H9 (cell line): ENCODE measurements at places on chromosomes 16 and 17. TPM values are rescaled to one million over a fixed set of nuclear protein-coding genes. Genes with fewer than 3 reads are reported as not detected.

DNA sequence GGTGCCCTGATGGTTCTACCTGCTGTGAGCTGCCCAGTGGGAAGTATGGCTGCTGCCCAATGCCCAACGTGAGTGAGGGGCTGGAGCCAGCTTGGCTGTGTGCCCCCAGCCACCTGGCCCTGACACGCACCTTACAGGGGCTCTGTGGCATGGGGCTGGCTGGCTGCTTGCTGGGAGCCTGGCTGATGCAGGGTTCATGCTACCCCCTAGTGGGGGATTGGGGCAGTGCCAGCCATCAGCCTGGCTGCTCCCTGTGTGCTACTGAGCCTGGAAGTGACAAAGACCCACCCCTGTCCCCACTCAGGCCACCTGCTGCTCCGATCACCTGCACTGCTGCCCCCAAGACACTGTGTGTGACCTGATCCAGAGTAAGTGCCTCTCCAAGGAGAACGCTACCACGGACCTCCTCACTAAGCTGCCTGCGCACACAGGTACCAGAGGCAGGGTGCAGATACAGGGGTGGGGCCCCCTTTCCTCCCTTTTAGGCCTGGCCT, 5.7 kb downstream of the GRN start:
- DNase-seq: peak; percentile 90
- H3K27me3 ChIP-seq: no peaks in the 10 kb centered on the region
- H3K4me3 ChIP-seq: no peak overlapping the region
- no peaks in the 10 kb centered on the region for H3K4me1 ChIP-seq
- H3K36me3 ChIP-seq: peaks cover 6% of the 10 kb centered on the region

- no peak overlapping the region for H3K27ac ChIP-seq
- H3K4me3 ChIP-seq: no peak overlapping the region
- H3K36me3 ChIP-seq: no peaks in the 10 kb centered on the region; the same call in 2 of the 3 replicates
Observed at GRCh38 chr16:10367616-10368188, 18.2 kb upstream of the ATF7IP2 start.

DNA sequence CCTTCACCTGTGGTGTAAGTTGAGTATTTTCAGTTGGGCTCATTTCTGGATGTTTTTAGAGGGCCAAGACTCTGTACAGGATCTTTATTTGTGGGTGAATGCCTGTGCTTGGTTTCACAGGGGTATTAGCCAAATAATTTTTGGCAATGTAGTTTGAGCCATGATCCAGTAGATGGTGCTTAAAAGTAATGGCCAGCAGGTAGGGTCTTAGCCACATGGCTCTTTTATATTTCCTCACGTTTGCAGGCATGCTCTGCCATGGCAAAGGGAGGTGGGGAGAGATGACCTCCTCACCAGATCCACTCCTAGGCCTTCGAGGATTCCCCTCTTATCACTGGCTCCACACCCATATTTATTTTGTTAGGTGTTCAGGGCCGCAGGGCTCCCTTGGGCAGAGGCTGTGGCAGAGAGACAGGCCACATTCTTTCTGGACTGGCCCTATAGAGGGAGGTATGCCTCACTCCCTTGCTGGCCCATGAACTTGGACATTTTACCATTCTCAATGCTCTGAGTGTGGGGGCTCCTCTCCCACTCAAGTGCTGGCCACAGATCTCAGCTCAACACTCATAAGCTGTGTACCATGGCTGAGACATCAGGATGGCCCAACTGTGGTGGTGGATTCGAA, 417.1 kb downstream of the XYLT1 start:
- DNase-seq: no peak
- no peak overlapping the region for H3K27ac ChIP-seq
- H3K4me1 ChIP-seq: no peaks in the 10 kb centered on the region

DNA sequence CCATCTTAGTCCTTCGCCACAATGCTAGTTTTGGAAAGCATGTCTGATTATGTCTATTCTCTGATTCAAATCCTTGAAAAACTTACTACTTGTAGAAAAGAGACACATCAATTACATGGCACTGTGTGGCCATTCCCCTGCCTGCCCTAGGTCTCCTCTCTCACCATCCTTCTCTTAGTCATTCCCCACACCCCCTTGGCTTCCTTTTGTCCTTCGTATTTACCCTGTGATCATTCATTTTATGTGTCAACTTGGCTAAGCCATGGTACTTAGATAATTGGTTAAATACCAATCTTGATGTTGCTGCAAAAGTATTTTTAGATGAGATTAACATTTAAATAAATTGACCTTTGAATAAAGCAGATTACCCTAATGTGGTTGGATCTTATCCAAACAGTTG, 122.9 kb upstream of the CDH11 start:
- no peak overlapping the region for H3K27ac ChIP-seq
- no peaks in the 10 kb centered on the region for H3K36me3 ChIP-seq
- no peak for DNase-seq
- no peaks in the 10 kb centered on the region for H3K27me3 ChIP-seq
- peaks cover 11% of the 10 kb centered on the region; the same call in 1 of the 2 replicates for H3K4me1 ChIP-seq

GRCh38 chr17:16005636-16006035, 6.0 kb downstream of the TTC19 start:
- peaks cover 70% of the 10 kb centered on the region for H3K36me3 ChIP-seq
- DNase-seq: no peak
- H3K27ac ChIP-seq: no peak overlapping the region
- H3K4me1 ChIP-seq: 0 out of 2 replicates have a peak, but pooled peaks cover 4% of the 10 kb centered on the region
- H3K4me3 ChIP-seq: no peak overlapping the region

DNA sequence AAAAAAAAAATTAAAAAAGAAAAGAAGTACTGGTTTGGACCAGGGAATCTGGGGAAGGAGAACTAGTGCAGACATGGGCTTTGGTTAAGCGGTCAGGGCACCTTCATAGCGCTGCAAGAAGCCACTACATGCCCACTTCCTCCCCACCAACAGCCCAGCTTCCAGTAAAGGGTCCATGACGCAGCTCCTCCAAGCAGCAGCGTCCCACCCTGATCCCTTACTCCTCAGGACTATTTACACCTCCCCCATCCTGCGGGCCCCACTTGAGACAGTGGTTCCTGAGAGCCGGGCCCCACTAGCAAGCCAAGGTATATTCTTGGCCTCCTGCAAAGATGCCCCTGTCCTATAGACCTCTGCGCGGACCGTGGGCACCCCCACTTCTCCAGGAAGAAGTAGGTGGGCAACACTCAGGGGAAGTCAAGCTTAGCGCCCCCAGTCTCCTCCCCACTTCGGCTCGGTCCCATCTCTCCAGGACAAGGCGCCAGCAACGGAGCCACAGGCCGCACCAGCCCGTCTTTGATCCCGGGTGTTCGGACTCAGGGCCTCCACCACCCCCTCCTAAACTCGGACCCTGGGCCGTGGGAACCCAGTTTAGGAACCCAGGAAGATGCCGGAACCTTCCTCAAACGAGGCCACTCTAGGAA, 913 bp upstream of the PRR14 start:
- H3K4me3 ChIP-seq: peak overlapping the region; percentile 22
- H3K4me1 ChIP-seq: no peaks in the 10 kb centered on the region

DNA sequence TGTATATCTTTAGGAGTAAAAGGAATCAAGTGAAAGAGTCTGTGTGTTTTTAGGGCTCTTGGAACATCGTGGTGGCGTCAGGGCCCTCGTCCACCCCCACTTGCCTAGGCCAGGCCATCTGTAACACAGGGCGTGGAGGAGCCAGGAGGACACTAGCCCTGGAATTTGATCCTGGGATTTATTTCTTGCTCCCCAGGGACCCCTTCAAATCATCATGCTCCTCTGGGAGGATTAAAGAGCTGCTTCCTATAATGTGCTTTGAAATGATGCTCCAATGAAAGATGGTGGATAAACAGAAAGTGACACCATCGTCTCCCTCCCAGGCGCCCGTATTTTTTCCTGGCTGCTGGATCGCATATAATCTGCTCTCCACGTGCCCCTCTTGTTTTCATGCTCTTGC, 113.3 kb downstream of the AATF start:
- H3K4me3 ChIP-seq: no peak overlapping the region
- no peaks in the 10 kb centered on the region; the same call in 1 of the 2 replicates for H3K27me3 ChIP-seq
- no peak for DNase-seq
- H3K27ac ChIP-seq: no peak overlapping the region

DNA sequence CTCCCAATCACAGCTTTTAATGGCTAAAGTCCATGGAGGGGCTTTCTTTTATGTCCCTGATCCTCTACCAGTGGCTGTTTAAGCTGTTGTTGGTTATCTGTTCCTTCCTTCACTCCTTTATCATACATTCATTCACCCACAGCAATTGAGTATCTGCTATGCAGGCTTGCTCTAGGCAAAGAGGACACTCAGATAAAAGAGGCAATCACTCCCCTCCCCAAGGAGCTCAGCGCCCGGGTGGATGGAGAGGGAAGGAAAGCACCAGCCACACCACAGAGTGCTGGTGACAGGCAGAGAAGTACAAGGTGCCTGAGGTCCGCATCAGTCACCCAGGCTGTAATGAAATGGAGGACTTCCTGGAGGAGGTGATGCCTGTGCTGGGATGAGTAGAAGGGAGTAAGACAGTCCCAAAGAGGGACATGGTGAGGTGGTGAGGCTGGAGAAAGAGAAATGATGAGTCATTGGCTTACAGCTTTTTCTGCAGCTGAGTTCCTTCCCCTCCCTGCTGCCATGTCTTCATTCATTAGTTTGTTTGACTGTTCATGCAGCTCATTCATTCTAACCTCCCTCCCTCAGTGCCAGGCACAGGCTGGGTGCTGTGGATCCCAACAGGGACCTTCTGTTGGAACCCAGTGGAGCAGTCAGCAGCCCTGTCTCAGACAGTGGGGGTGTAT, 12.8 kb upstream of the NGFR start:
- DNase-seq: no peak
- no peaks in the 10 kb centered on the region for H3K36me3 ChIP-seq
- no peak overlapping the region for H3K27ac ChIP-seq
- H3K27me3 ChIP-seq: no peaks in the 10 kb centered on the region; the same call in 1 of the 2 replicates
- H3K4me3 ChIP-seq: no peak overlapping the region

GRCh38 chr17:44911133-44912001, 3.9 kb downstream of the GFAP start:
- peaks cover 2% of the 10 kb centered on the region; the same call in 1 of the 2 replicates for H3K4me1 ChIP-seq
- H3K4me3 ChIP-seq: peak overlapping the region; percentile 63
- peaks cover 2% of the 10 kb centered on the region; the same call in 1 of the 2 replicates for H3K27me3 ChIP-seq
- H3K27ac ChIP-seq: no peak overlapping the region

DNA sequence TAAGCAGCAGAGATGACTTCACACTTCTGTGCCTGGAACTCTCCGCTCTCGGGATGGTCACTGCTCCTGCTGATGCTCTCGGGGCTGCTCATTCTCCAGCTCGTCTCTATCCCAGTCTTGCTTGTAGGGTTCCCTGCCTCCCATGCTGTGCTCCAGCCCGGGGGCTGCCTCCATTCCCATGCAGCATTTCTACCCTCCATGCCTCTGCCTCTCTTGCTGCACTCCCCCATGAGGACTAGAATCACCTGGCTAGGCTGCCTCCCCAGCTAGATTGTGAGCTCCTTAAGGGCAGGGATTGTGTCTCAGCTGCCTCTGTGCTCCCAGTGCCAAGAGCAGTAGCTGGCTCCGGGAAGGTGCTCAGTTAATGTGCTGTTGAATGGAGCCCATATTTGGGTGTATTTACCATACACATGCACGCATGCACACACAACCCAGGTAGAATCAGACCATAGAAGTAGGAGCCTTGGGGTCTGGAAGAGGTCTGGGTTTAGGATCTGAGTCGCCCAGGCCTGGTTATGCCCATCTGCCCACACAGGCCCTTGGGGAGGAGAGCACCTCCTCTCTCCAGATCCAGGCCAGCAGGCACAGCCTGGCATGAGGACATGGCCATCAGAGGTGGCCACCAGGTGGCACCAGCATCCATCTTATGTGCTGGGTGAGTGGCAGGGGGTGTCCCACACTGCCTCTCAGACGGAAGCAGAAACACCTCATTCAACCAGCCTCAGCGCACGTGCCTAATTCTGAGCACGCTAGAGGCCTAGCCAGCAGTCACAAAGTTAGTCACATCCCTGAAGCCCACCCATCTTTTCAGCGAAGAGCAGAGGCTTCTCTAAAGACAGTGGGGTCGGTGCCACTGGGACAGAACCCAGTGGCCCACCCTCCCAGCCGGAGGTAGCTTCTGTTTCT, 9.3 kb downstream of the GIT1 start:
- peak; percentile 91 for DNase-seq
- H3K27ac ChIP-seq: no peak overlapping the region
- H3K4me1 ChIP-seq: peaks cover 4% of the 10 kb centered on the region; the same call in 1 of the 2 replicates
- no peaks in the 10 kb centered on the region for H3K27me3 ChIP-seq
- peaks cover 66% of the 10 kb centered on the region for H3K36me3 ChIP-seq

- H3K4me1 ChIP-seq: no peaks in the 10 kb centered on the region
- no peak overlapping the region for H3K27ac ChIP-seq
- H3K36me3 ChIP-seq: no peaks in the 10 kb centered on the region
- no peak for DNase-seq
Observed at GRCh38 chr16:12303653-12304052, 327.1 kb downstream of the SNX29 start.

DNA sequence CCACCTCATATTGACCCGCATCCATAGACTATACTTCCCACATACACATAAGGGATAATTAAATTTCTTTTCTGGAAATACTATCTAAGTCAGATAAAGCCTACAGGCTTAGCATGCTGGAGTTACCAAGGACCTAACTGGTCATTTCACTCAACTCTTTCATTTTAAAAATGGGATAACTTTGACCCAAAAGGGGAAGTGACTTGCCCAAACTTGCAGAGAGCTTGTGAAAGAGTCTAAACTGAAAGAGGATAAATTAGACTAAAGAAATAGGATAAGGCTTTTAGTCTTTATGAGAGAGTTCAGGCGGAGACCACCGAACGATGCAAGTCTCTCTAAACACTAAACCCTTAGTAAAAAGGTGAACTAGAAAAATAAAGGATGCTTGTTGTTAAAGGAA, 3.9 kb upstream of the KRT33A start:
- H3K27me3 ChIP-seq: no peaks in the 10 kb centered on the region
- H3K27ac ChIP-seq: no peak overlapping the region
- no peaks in the 10 kb centered on the region for H3K36me3 ChIP-seq

GRCh38 chr17:47368262-47368661, 44.5 kb downstream of the EFCAB13 start:
- H3K4me3 ChIP-seq: no peak overlapping the region
- no peak overlapping the region for H3K27ac ChIP-seq
- DNase-seq: no peak
- H3K4me1 ChIP-seq: no peaks in the 10 kb centered on the region
- H3K36me3 ChIP-seq: peaks cover 6% of the 10 kb centered on the region

DNA sequence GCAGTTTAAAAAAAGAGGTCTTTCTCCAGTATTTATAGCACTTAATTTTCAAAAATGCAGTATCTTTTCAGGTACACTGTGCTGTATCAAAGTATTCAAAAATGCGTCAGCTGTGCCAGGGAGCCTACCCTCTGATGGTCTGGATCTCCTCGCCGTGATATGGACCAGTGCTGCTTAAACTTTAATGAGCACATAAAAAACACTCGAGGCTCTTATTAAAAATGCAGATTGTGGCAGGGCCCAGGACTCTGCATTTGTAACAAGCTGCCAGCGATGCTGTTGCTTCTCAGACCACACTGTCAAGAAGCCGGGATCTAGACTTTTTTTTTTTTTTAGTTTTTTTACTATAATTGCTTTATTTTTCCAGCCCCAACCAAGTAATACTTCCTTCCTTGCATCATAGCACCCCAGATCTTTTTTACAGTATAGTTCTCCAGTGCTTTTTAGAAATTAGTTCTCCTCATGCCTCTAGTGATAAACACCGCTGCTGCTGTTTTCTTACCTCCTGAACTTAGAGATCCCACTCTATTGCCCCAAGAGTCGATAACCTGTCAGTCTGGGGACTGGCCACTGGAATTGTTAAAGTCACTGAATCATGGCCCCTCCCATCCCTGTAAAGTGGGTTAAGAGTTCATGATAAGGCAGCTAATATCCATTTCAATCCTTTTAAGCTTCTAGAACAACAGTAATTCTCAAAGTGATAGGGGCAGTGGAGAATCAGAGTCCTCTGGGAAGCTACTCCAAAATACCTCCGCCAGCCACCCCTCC, 1.6 kb upstream of the SMARCD2 start:
- peak overlapping the region; percentile 83 for H3K4me3 ChIP-seq
- no peak overlapping the region for H3K27ac ChIP-seq
- no peak for DNase-seq
- H3K27me3 ChIP-seq: peaks cover 4% of the 10 kb centered on the region; the same call in 1 of the 2 replicates

Gene HNF1B
- total RNA-seq: not detected in 2 replicates

Gene COG4
- total RNA-seq: 51.9 and 54.1 TPM in 2 replicates
